ENCODE measurements at places on chromosomes 12 and 14.

DNA sequence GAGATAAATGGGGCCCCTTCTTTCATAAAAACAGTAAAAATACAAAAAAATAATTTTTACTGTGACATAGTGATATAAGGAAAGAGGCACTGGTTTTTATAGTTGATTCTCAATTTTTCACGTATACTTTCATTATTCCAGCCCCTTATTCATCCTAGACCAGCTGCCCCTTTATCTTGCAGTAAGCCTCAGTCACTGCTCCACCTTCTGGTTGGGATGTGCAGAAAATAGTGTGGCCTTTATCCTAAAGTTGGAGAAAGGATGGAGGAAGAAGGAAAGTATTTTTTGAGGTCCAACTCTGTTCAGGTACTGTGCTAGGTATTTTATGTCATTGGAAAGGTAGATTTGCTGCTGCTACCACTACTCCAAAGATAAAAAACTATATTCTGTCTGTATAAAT is 172.7 kb downstream of the ANO6 start:
- DNase-seq: no peak

DNA sequence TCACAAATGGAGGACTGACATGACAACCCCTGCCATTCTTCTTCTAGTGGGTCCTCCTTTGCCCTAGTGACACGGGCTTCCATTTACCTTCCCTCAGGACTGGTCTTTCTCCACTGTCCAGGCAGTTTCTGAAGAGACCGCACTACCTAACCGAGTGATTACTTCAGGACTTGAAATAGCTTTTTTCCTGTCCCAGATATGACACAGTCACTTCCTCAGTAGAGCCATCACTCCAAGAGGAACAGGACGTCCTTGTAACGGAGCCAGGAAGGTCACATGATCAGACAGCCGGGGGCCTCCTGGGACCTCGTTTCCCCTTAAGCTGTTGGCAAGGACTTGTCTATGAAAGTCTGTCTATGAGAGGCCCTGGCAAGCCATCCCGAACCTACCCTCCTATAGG is 62.3 kb downstream of the FOS start:
- DNase-seq: no peak

DNA sequence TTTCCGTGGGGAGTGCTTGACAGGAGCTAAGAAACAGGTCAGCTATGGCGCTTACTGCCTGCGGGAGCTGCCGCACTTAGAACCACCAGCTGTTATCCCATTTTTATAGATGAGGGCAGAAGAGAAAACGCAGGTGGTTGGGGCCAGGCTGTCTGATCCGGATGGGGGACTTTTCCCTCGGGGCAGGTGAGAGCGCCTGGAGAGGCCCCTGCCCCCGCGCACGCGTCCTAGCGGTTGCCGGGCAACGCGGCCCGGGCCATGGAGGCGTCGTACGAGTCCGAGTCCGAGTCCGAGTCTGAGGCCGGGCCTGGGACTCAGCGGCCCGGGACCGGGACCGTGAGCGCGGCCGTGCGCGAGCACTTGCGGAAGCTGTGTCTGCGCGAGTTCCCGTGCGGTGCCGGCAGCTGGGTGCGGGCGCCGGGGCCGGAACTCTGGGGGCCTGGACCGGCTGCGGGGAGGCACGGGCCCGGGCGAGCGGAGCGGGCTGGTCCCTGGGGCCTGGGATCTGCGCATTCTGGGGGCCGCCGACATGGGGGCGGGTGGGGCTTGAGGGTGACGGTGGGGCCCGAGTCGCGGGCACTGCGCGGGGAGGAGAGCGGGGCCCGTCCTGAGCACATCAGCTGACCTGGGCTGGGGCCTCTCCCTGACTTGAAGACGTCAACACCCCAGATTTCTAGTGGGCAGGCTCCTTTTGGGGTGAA is at the start of gene LRRC43:
LRRC43 (plus strand) TSS at position 237 of the 701 bp plus-strand sequence; CDS start at position 259, 22 bp downstream.
- peak; percentile 27 for DNase-seq

DNA sequence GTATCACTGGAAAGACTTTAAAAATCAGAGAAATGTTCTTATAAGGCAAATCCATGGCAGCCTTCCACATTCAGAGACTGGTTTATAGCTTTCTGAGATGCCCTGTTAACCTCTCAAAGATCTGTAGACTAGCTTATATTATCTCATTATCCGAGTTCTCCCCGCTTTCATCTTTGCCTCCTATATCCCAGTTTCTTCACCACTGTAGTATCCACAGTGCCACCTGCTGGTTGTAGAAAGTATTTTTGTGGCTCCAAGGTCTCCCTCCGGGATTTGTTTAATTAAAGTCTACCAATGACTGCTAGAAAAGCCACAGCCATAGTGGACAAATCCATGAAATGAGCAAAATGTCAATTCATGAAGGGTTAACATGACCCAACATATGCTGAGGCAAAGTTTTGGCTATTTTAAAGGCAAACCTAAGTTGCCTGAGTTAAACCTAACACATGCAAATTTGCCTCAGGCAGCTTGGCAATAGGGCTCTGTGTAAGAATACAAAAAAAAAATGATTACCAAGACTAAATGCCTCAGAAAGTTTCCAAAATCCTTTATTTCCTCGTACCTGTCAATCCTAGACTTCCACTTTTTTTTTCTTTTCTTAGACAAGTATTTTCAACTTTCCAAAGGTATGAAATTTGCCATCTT is 218.8 kb upstream of the BMP4 start:
- peak; percentile 13 for DNase-seq

DNA sequence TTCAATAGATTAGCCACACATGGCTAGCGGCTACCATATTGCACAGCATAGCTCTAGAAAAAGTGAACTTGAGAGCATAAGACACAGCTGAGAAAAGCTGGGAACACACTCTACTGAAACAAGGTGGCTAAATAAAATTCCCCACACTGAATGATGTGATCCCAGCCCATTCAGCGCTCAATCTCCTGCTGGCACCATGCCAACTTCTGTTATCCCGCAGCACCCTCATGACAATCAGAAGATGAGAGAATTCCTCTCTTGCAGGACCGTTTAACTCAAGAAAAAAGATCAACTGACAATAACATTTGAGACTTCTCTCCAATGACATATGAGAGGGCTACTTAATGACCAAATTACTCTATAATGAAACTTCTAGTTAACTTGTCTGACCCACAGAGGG is 115.4 kb downstream of the ADAMTS20 start:
- no peak for DNase-seq

DNA sequence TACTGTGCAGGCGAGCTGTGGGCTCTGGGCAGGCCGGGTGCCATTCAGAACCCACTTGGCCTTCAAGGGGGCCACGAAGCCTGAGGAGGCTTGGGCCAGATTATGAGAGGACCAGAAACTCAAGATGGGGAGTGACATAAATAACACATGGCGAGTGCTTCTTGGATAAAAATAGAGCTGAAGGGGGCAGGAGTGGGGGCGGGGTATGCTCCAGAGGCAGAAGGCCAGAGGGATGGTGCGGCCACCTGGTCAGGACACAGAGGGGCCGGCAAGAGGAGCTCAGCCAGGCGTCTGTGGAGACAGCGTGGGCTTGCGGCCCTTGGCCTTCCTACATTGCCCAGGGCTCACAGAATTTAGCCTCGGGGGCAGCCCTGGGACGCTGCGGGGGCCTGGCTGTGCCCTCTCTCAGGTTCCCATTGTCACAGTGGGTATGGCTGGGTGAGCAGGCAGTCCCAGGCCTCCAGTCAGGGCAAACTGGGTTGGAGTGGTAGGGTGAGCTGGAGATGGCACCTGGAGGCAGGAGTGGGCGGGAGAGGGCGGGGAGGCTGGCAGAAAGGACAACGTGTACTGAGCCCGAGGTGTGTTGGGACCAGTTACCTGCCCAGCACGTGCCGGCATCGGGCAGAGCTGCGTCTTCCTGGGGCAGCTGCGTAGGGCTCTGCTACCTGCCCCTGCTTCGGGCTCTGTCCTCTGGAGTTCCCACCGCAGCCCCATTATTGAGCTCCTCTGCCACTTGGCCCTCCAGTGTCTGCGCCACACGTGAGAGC is 7.4 kb upstream of the SLC25A29 start:
- DNase-seq: no peak

GRCh38 chr12:43776498-43776897 is 17.7 kb downstream of the IRAK4 start:
- no peak for DNase-seq

- DNase-seq: no peak
Observed at GRCh38 chr12:5180496-5180895, 136.8 kb downstream of the KCNA5 start.

DNA sequence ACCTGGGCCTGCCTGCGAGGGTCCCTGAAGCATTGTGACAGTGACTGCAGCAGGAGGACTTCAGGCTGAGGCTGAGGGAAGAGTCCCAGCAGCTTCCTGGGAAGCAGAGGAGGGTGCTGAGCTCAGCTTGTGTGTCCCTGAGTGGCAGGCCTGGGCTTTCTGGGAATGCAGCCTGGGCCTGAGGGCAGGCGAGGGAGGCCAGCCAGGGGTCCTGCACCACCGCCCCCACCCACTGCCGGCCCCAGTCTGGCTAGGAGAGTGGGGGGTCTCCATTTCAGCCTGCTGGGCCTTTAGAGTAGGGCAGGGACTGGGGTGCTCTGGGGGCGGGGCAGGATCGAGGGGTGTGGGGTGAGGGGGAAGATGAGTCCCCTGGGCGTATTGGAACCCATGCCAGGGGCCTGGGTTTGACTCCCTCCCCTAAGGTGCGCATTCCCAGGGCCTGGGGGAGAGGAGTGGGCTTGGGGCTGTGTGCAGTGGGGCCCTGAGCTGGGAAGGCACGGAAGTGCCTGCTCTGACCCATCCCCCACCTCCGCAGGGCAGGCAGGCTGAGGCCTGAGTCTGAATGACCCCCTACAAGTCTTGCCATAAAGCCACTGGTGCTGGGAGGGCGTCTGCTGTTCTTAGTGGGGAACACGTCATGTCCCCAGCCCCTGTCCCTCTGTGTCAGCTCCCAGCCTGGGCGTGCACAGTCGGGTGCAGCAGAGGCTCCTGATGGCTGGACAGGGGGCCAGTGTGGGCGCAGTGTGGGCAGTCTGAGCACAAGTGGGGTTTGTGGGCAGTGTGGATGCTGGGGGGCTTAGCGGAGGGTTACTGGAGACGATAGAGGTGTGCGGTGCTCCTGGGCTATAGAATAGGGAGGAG is 46.4 kb downstream of the KRT80 start:
- no peak for DNase-seq

DNA sequence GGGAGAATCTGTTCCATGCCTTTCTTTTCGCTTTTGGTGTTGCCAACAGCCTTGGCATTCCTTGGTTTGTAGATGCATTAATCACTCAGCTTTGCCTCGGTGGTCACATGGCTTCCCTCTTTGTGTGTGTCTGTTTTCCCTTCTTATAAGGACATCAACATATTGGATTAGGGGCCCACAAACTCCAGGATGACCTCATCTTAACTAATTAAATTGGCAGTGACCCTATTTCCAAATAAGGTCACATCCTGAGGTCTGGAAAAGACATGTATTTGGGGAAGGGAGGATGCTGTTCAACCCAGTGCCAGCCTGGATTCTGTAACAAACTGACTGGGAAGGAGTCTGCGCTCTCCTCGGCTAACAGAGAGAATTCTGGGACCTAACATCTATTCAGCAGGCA is 365.7 kb upstream of the FKBP4 start:
- no peak for DNase-seq

- DNase-seq: no peak
Observed at GRCh38 chr12:24770821-24771220, 178.1 kb downstream of the BCAT1 start.

DNA sequence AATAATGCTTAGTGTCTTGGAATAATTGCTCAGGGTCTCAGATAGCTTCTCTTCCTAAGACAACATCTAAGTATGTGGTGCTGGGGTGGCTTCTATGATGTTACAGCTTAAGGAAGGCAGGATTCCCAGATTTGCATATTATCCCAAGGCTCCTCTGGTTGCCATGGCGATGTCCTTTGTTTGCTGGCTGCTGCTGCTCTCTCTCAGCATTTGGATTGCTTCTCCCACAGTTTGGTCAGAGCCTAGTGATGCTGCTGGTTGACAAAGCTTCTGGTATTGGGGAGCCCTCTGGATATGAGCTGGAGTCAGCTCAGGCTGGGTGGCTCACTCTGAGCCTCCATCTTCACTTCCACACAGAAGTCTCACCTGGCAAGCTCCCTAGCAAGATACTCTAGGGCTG is 56.4 kb upstream of the FBXO33 start:
- DNase-seq: no peak

GRCh38 chr12:130826151-130826801 is 12.8 kb downstream of the STX2 start:
- DNase-seq: peak; percentile 68

DNA sequence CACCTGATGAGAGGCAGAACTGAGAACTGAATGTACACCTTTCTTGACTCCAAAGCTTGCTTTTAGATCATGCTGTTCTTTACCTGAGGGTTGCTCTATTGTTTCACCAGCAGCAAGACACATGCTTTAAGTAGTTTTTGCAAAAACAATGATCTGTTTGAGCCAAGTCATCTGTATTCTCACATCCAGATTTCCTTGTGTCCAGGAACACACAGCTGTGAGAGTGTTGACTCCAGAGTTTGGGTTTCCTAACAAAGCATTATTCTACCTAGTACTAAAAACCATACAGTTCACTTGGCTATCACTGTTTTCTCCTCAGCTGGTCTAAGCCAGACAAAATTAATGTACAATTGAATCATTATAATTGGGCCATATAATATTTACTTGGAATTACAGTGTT is 120.4 kb downstream of the STAB2 start:
- DNase-seq: no peak

- no peak for DNase-seq
Observed at GRCh38 chr12:99261256-99261655, 386.3 kb upstream of the GARIN6 start.

DNA sequence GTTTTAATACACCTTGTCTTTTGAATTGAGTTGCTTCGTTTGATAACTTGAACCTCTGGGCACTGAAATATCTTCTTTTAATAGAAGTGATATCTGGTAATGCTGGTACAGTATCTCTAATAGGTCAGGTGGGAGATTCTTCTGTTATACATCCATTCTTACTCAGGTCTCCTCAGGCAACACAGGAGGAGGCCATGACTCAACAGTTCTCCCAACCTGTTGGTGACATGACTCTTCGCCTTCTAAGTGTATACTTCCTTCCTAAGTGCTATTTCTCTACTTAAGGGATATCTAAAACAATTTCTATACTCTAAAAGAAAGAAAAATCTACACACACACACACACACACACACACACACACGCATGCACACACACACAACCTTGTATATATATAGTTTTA is 509.1 kb downstream of the PCNX1 start:
- DNase-seq: no peak

- DNase-seq: no peak
Observed at GRCh38 chr12:98053202-98053601, 462.2 kb upstream of the TMPO start.

DNA sequence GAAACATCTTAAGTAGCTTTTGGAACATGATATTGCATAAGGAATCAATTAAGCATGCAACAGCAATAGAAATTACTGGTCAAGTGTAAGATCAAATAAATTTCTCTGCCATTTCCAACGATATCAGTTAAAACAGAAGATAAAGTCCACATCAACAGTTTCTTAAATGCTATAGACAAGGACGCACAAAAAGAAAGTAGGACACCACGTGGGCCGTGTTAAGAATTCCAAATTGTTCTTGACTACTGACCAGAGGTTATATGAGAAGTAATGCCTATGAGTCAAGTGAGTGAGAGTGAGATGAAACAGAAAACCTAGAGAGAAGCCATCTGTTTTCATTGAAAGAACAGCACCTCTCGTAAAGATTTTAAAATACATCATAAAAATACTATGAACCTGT is 318.2 kb downstream of the TMEM117 start:
- DNase-seq: no peak

- no peak for DNase-seq
Observed at GRCh38 chr12:94561943-94562411, 88.4 kb downstream of the TMCC3 start.
